ENCODE measurements at places on chromosomes 1 and 21. TPM values are rescaled to one million over a fixed set of nuclear protein-coding genes. Genes with fewer than 3 reads are reported as not detected.

GRCh38 chr1:14844356-14844755 is 245.9 kb downstream of the KAZN start:
- no peak for DNase-seq

DNA sequence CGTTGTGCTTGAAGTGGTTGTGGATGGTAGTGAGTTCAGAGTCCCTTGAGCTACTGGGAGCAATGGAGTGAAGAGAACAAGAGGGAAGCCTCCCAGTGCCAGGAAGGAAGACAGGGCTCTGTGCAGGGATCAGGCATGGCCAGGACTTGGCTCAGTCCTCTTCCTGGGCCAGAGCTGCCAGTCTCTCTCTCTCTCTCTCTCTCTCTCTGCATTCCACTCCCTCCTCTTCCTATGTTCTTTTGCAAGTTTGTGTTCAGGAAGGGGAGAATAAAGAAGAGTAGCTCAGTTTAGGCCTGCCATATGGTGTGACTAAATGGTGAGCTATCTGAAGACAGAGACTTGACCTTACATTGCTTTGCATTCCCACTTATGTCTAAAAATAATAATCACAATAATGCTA is 20.5 kb upstream of the RPTN start:
- DNase-seq, result no peak

DNA sequence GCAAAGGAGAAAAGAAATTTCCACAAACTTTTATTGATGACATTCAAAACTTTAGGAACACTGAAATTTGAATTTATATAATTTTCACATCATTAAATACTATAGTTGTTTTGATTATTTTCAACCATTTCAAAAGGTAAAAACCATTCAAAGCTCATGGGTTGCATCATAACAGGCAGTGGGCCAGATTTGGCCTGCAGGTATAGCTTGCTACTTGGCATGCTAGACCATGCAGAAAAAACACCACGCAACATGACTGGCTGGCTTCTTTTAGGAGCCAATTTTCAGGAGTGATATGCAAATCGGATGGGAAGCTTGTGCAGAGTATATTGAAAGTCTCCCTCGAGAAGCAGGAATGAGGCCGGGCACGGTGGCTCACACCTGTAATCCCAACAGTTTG is 144.8 kb downstream of the GLUL start:
- no peak for DNase-seq

DNA sequence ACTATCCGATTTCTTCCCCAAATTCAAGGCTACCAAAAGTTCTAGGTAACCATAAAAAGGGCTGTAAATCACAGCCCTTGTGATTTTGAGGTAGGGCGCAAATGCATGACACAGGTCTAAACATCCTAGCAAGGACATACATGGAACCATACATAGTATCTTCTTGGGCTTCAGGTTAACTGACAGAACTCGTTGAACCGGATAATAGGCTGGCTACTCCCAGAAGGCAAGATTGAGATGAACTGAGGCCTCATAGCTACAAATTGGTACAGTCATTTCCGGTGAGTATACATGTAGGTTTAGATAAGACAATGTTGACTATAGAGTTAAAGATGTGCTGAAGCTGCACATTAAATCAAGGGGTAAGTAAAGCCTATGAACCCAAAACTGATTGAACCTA is 27.3 kb upstream of the TP53BP2 start:
- no peak for DNase-seq

- no peak for DNase-seq
Measured at GRCh38 chr1:35178295-35178695, 14.7 kb downstream of the SFPQ start.

DNA sequence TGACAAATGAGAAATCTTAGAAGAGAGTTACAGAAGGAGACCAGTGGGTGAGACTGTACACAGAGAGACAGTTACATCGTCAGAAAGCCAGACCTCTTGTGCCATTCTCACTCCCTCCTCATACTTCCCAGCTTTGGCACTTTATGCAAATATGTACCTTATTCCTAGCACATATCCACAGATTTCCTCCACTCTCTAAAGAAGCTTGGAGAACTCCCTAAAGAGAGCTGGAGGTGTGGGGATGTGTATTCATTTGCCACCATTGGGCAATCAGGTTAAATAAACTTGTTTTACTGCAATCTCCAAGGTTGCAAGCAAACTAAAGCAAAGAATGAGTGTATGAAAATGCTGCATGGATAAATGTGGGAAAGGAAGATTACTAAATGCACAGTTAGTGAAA is 380.9 kb upstream of the PRMT6 start:
- no peak for DNase-seq

DNA sequence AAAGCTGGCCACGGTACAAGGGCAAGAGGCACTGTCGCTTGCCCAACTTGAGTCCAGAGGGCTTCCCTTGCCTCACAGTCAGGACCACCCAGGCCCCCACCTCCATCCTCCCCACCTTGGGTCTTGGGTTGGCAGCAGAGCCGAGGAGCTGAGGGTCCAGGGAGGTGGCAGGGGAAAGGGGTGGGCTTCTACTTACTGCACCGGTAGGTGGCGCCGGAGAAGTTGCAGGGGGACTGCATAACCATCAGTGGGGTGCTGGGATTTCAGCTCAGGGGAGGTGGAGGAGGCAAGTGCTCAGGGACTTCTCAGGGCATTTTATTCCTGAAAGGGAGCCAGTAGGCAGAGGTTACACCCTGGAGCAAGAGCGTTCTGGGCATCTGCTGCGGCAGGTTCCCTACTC is 44.0 kb downstream of the TRIM62 start:
- peak; percentile 59 for DNase-seq

- no peak for DNase-seq
Measured at GRCh38 chr1:88877382-88877825, 14.0 kb downstream of the GTF2B start.

- DNase-seq, result no peak
Measured at GRCh38 chr1:15330028-15330427, 79.7 kb upstream of the EFHD2 start.

- peak; percentile 17 for DNase-seq
Measured at GRCh38 chr1:234774971-234775370, 165.0 kb upstream of the IRF2BP2 start.

GRCh38 chr1:119971710-119972570 is 75.6 kb upstream of the ADAM30 start:
- DNase-seq, result no peak

- no peak for DNase-seq
Measured at GRCh38 chr21:31030367-31031106, 7.7 kb downstream of the KRTAP19-8 start.

GRCh38 chr1:26786437-26787380 is 1.0 kb upstream of the PIGV start:
- DNase-seq, result peak; percentile 89

GRCh38 chr21:34791776-34792503 is 123.1 kb downstream of the CLIC6 start:
- DNase-seq, result no peak

DNA sequence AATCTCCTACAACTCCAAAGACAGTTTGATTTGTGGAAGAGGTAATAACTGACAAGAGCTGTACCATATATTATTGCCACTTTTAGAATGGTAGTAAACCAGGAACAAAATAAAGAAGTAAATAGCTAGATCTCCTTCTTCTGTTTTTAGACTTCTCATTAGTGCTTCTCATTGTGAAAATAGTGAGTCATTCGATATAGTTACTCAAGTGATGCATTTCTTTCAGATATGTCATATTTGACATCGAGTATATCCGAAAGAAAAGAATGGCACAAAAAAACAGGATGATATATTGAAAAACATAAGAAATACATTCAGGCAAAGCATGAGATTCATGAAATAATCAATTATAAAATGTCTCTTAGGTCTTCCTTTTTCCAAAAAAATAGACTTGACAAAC is 1346.1 kb downstream of the BRINP3 start:
- no peak for DNase-seq

- DNase-seq, result no peak
Measured at GRCh38 chr1:39317111-39317510, 112.6 kb downstream of the MACF1 start.

DNA sequence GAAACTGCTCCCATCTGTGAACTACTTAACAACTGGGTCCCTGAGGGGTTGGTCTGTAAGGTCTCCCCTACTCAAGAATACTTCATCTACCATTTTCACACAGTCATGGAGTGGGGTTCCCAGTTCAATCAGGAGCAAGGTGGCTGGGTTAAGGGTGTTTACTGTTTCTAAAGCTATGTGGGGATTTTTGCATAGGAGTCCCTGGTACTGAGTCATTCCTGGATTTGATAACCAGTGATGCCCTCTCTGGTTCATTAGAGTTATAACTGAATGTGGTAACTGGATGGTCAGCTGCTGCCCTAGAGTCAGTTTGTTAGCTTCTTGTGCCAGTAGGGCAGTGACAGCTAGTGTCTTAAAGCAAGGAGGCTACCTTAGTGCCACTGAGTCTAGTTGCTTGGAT is 29.4 kb upstream of the KCNJ15 start:
- DNase-seq, result no peak

DNA sequence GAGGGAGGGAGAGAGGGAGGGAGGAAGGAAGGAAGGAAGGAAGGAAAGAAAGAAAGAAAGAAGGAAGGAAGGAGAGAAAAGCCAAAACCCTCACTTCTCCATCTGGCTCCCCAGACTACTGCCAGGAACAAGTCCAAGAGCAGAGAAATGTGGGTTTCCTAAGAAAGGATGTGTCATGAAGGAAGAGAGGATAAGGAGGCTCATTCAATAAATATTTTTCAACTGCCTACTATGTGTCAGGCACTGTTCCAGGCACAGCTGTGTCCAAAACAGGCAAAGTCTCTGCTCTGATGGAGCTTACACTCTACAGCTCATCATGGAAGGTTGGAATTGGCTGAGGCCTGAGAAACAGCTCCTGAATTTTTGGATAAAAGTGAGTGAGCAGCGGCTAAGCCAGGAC is 42.6 kb upstream of the ATP2B4 start:
- DNase-seq, result no peak

DNA sequence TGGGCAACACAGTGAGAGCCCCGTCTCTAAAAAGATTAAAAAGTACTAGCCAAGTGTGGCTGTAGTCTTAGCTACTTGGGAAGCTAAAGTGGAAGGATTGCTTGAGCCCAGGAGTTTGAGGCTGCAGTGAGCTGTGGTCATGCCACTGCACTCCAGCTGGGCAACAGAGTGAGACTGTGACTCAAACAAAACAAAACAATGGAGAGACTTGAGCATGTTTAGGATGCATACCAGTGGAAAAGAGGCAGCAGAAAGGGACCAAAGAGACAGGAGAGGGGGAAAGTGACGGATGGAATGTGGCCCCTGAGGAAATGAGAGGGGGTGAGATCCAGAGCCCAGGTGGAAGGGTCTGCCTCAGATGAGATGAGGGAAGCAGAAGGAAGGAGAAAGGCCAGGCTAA is 358.9 kb downstream of the RPS6KC1 start:
- no peak for DNase-seq

DNA sequence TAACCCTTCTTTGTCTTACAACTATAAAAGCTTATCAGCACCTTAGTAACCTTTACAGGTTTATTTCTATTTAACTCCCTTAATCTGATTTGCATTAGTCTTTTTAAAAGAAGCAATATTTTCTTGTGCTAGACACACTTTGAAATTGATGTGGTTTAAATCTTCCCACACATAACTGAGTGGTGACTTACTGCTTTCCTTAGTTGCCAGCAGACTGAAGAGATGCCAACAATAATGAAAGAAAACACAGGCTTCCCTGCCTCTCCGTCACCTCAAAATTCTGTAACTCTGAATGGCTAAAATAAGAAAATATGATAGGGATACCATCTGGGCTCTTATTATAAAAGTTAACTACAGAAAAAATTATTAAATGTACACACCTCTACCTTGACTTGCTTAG is 196.8 kb downstream of the PTBP2 start:
- peak; percentile 22 for DNase-seq

GRCh38 chr1:228472655-228473054 is 14.5 kb upstream of the RNF187 start:
- no peak for DNase-seq

DNA sequence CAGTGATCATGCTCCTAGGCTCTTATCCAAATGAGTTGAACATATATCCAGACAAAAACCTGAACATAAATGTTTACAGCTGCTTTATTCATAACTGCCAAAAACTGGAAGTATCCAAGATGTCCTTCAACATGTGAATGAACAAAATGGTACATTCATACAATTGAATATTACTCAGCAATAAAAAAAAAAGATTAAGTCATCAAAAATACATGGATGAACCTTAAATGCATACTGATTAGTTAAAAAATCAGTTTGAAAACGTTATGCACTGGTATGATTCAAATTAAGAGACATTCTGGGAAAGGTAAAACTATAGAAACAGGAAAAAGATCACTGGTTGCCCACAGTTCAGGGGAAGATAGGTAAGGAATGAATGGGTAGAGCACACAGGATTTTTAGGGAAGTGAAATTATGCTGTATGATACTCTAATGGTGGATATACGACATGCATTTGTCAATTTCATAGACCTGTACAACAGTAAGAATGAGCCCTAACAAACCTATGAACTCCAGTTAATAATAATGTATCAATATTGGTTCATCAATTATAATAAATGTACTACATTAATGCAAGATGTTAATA is 3.1 kb downstream of the LRRC40 start:
- no peak for DNase-seq

DNA sequence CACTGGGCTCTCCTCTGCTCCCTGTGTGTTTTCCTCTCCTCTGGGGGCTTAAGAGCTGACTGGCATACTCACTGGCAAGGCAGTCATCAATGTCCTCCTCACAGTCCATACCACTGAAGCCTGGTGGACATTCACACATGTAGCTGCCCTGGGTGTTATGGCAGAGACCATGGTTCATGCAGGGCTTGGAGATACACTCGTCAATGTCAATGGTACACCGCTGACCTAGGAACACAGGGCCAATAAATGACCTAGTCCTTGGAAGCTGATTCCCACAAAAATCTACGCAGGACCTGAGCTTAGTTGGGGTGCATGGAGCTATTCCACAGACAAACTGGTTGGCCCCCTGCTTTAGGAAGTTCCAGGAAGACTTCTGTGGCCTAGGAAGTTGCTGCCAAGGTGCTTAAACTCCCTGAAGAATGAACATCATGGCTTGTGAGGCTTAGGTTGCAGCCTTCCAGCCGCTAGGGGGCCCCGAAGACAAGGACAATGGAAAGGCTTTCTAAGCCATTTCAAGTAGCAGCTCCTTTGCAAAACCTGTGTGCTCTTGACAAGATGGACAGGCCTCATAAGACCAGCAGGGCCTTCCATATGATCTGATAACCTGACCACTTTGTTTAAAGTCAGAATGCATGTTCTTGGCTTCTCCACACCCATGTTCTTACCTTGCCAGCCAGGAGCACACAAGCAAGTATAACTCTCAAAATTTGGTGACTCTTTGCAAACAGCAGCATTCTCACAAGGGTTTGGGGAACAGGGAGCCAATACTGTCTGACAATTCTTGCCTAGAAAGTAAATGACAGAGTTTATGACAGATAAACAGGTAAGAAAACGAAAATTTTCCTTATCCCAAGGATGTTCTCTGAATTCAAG is 52.3 kb upstream of the ADAM30 start:
- peak; percentile 71 for DNase-seq

GRCh38 chr1:214581785-214582184 is 21.2 kb upstream of the CENPF start:
- DNase-seq, result peak; percentile 44

The CLDN17 gene
- not detected for total RNA-seq

The WNT4 gene
- total RNA-seq, result not detected

The NR1I3 gene
- not detected for total RNA-seq

The VASH2 gene
- 1.0 TPM for total RNA-seq

The TRPM2 gene
- 16.1 TPM for total RNA-seq

The NES gene
- total RNA-seq, result 169 TPM

The LCE1C gene
- total RNA-seq, result not detected

Measured in SJSA1 (cell line).